ENCODE measurements at places on chromosomes 7 and 10.

GRCh38 chr7:138167869-138168296 is 91.6 kb downstream of the AKR1D1 start:
- no peak for DNase-seq

- DNase-seq = no peak
Measured at GRCh38 chr7:128254470-128254869, 13.4 kb downstream of the LEP start.

DNA sequence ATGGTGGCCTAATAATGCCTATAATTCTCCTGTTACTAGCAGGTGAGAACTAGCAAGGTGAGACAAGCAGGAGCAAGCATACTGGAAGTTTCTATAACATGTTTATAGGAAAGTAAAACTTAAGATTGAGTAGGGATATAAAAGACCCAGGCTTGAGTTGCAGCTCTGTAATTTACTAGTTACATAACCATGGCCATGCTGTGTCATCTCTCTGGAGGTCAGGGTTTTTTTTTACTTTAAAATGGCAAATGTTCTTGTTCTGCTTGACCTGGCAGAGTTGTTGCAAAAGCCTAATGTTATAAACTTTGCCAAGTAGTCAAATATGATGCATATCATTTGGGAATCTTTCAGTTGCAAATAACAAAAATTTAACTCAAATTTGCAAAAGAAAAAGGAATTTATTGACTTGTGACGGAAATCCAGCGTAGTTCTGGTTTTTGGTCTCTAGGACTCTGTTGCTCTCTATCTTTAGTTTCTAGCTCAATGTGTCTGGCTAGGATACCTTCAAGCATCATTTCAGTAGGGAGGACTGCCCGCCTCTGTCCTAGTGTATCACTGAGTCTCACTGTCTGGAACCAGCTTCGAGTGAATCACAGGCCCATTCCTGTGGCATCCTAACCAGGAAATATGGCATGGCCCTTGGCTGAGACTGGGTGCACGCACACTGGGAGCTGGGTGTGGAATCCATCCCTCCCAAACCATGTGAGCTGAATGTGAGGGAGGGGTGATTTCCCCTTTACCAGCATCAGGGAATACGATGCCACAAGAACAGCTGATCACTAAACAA is 67.9 kb downstream of the ADAM22 start:
- DNase-seq = no peak

DNA sequence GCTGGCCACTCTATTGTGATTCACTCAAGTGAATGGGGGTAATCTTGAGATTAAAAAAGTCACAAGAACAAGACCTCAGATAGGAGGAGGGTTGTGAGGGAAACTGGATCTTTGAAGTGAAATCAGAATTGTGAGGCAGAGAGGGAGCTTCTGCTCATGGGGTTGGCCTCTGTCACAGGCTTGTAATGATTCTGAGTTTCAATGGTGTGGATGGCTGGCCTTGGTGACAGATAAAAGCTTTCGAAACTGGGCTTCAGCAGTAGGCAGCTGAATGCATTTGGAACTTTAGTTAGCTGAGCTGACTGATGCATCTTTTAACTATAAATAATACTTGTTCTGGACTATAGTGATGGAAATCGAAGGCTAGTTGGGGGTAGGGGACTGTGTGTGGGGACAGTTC is 12.2 kb downstream of the TAS2R60 start:
- DNase-seq = no peak

GRCh38 chr7:32515890-32516550 is 20.7 kb downstream of the AVL9 start:
- DNase-seq = no peak

- DNase-seq = no peak
Measured at GRCh38 chr10:131845505-131846239, 55.1 kb upstream of the PPP2R2D start.

GRCh38 chr7:44242091-44242490 is 41.3 kb downstream of the YKT6 start:
- DNase-seq = no peak

DNA sequence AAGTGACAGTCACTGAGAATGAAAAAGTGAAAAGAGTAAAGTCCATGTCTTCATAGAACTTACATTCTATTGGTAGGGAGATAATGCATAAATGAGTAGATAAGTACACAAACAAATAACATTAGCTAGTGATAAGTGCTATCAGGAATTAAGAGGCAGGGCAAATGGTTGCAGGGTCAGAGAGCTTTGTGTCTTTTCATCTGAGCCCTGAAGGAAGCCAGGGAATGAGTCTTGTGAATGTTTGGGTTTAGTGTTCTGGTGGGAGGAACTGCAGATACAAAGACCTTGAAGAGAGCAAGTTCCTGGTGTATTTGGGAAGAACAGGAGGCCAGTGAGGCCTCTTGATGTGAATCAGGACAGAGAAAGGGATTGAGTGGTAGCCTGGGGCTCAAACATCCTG is 183.8 kb downstream of the CTTNBP2 start:
- DNase-seq = no peak

GRCh38 chr10:73892310-73893030 is 18.1 kb upstream of the CAMK2G start:
- DNase-seq = no peak

- no peak for DNase-seq
Measured at GRCh38 chr7:90879924-90880323, 283.8 kb downstream of the CDK14 start.

- no peak for DNase-seq
Measured at GRCh38 chr7:135710417-135711138, 17.4 kb downstream of the SLC13A4 start.

- no peak for DNase-seq
Measured at GRCh38 chr10:132698761-132699391, 87.1 kb downstream of the NKX6-2 start.

GRCh38 chr10:22900841-22901601 is 26.8 kb upstream of the ARMC3 start:
- no peak for DNase-seq

- no peak for DNase-seq
Measured at GRCh38 chr10:117320050-117320665, 55.1 kb downstream of the PDZD8 start.

- DNase-seq = no peak
Measured at GRCh38 chr7:110307776-110308175, 783.2 kb upstream of the LRRN3 start.

DNA sequence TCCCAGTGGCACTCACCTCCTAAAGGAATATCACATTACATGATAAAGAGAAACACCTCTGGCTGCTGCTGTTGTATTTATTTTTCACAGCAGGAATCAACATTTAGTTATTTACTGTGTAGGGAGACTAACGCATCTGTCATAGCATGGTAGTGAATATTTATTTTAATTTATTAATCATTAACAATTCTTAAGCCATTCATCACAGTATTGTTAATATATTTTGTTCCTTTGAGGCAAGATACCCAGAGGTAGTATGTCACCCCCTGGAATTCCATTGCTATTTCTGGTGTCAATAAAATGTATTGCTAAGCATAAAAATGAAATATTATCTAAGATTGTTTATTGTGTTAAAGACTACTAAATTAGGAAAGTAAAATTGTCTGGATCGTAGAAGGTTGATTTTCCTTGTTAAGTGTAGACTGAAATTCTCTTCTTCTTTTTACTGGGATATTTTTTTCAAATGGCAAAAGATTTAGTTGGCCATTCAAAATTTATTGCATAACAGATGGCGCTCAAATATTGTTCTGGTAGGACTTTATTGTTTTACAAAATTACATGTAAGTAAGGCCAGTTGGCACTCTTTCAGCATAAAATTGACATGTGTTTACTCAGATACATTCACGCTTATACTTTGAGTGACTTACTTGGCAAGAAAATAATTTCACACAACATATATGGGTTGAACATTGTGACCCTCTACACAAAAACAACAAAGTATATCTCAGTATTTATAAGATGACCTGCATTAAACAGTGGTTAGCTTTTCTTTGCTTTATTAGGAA is 1358.7 kb upstream of the SORCS1 start:
- DNase-seq = no peak

DNA sequence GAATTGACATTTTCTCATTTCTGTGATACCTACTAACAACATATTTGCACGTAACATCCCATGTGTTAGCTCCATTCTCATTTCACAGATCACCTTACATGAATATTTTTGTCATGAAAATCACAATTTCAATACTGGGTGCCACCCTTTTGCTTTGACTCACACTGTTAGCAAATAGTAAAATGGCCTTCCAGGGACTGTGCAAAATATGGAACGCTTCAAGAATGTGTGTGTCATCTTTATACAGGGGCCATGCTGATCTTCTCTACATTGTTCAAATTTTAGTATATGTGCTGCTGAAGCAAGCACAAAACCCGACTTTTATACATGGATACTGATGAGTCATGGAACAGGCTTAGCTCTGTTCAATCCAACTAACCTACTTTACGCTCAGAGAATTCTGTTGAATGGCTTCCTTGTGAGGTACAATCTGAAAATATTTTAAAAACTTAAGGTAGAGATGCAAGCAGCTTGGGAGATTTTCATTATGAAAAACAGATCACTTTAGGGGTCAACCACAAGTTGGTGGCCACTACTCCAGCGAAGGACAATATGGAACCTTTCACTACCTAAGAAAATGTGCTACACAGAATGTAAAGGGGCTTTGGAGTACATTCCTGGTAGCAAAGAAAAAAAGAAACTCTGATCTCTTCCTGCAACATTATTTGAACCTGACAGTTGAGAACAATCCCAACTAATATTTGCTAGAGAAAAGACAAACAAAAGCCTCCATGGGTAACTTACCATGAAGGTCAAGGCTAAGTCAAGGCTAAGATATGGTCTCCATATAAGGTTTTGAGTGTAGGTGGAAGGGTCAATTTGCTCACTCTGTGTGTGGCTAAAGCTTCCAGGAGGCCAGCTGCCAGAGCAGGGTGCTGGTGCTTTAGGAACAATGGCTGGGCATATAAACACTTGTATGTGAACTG is 11.9 kb downstream of the ANKRD26 start:
- no peak for DNase-seq

GRCh38 chr7:131606346-131607290 is 50.2 kb upstream of the PODXL start:
- no peak for DNase-seq

- no peak for DNase-seq
Measured at GRCh38 chr7:83130623-83131545, 31.8 kb downstream of the PCLO start.

GRCh38 chr7:1105189-1105588 is 17.3 kb downstream of the GPER1 start:
- DNase-seq = no peak

DNA sequence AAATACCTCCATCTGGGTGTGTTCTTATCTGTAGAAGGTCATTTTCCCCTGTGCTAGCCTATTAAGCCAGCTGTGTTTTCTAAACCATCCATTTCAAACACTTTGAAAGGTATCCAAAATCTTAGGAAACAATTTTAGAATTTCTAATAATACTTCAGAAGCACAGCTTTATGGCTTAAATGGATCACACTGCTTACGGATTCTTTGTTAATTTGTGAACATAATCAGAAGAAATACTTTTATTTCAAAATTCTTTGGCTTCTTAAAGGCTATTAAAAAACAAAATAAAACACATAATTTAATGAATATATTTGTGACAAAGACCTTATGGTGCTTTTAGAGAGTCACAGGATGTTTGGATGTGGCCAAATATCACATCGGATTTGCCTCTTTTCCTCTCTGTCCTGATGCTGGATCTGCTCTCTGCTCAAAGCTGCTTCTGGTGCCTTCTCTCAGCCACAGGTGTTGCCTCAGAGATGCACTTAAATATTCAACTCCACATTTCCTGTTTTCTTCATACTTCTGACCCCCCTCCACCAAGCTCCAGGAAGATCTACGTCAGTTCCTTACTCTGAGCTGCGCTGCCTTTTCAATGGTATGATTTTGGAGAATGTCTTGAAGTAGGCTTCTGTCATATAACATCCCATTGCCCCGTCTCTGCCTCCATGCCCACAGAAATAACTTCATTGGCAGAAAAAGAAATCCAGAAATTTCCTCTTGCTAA is 230.6 kb downstream of the MLLT10 start:
- no peak for DNase-seq

DNA sequence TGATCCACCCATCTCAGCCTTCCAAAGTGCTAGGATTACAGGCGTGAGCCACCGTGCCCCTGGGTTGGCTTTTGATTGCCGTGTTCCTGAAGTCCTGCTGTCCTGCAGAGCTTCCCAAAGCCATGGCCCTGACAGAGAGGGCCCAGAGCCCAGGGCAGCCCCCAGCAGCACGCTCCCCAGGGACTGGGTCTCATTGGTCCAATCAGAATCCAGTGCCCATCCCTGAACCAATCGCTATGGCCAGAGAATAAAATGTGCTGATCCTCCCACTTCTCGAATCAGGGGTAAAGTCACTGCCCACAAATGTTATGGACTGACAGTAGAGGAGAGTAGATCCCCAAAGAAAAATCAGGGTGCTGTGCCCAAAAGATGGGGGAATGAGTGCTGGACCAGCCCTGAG is 5.0 kb upstream of the C10orf105 start:
- DNase-seq = no peak

DNA sequence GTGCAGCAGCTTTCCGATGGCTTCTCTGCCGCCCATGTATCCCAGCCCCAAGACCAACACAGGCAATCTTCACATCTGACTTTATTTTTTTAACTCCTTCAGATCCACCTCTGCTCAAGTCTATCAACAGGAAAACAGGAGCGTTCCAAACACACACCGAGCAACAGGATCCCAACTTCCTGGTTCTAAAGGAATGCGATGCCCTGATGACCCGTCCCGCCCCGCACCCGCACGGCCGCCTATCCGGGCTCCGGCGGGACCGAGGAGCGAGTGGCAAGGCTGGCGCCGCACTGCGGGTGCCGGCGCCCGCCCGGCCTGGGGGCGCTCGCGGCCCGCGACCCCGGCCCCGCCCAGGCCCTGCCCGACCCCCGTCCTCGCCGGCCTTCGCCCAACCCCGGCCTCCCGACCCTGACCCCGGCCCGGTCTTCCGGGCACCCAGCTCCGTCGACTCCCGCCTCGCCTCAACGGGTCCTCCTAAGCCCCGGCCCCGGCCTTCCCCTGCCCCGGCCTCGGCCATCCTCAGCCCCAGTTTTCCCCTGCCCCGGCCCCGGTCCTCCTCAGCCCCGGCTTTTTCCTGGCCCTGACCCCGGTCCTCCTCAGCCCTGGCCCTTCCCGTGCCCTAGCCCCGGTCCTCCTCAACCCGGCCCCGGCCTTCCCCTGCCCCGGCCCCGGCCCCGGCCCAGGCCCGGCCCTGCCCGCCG is 730 bp downstream of the LARP4B start:
- peak; percentile 50 for DNase-seq

DNA sequence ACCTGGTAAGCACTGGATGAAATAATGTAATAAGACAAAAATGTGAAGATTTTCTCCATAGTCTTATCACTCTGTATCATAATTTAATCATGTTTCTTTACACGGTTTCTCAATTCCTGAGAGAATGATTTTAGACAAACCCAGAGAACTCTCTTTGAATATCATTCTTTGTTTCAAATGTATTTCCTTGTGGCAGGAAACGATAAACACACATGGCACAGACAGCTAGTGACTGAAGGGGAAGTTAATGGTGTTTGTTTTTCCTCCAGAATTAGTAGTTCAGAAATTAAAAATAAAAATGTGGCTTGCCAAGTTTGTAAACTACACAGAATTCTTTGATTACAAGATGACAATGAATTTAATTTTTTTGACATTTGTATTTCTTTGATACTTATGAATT is 163.7 kb upstream of the PRPS1L1 start:
- DNase-seq = no peak

- no peak for DNase-seq
Measured at GRCh38 chr7:129925416-129926002, 27.3 kb downstream of the UBE2H start.
